Stomach (tissue), 19 donors: ENCODE measurements at places on chromosomes 7 and 10. TPM values are rescaled to one million over a fixed set of nuclear protein-coding genes. Genes with fewer than 3 reads are reported as not detected.

The TAS2R4 gene
- polyA plus RNA-seq, result 0.23 TPM

The PRXL2A gene
- polyA plus RNA-seq, result 16.2 TPM

The MEST gene
- polyA plus RNA-seq, result 4.1 TPM

The VAX1 gene
- not detected for polyA plus RNA-seq

The ZNF239 gene
- 1.9 TPM for polyA plus RNA-seq

The VSTM4 gene
- polyA plus RNA-seq, result 3.1 TPM

The PIP gene
- not detected for polyA plus RNA-seq

The LRMDA gene
- 30.2 TPM for polyA plus RNA-seq

The SLC26A5 gene
- polyA plus RNA-seq, result 0.25 TPM

The CHN2 gene
- polyA plus RNA-seq, result 2.4 TPM
